ENCODE measurements at places on chromosomes 11 and 22. TPM values are rescaled to one million over a fixed set of nuclear protein-coding genes. Genes with fewer than 3 reads are reported as not detected.

The ADM2 gene
- 1.1 TPM for total RNA-seq

The SNX32 gene
- 0.08 TPM for total RNA-seq

The OR8G1 gene
- total RNA-seq, result not detected

The DEUP1 gene
- total RNA-seq, result not detected

The CCDC188 gene
- total RNA-seq, result not detected

The OVOL1 gene
- not detected for total RNA-seq

The CCDC89 gene
- 1.2 TPM for total RNA-seq

The ASCL2 gene
- total RNA-seq, result not detected

The TMEM45B gene
- not detected for total RNA-seq

The OR52I1 gene
- not detected for total RNA-seq

The GALNT18 gene
- 3.4 TPM for total RNA-seq

The CSNK2A3 gene
- 2.2 TPM for total RNA-seq

The GGTLC2 gene
- total RNA-seq, result not detected

The ARSA gene
- total RNA-seq, result 20.9 TPM

The PLAAT5 gene
- total RNA-seq, result not detected

The PRAME gene
- total RNA-seq, result 323 TPM

The GDPD4 gene
- total RNA-seq, result not detected

The DCHS1 gene
- total RNA-seq, result 0.19 TPM

The NXPE1 gene
- not detected for total RNA-seq

The SEZ6L gene
- not detected for total RNA-seq

The KRTAP5-10 gene
- total RNA-seq, result 0.53 TPM

The MUC2 gene
- not detected for total RNA-seq

The PRR14L gene
- total RNA-seq, result 16.1 TPM

The MUC5AC gene
- not detected for total RNA-seq

The TTC28 gene
- 5.8 TPM for total RNA-seq

The P2RY2 gene
- not detected for total RNA-seq

The SHANK3 gene
- total RNA-seq, result 2.1 TPM

The MS4A4E gene
- total RNA-seq, result not detected

The MFRP gene
- not detected for total RNA-seq

The APOBEC3H gene
- not detected for total RNA-seq

The GPHA2 gene
- not detected for total RNA-seq

The C22orf42 gene
- total RNA-seq, result not detected

The USP2 gene
- total RNA-seq, result 0.37 TPM

The CCDC116 gene
- not detected for total RNA-seq

The OR2AT4 gene
- not detected for total RNA-seq

The MFNG gene
- total RNA-seq, result 0.37 TPM

The CNTF gene
- total RNA-seq, result 1.2 TPM

The RAG2 gene
- total RNA-seq, result not detected

The FIBIN gene
- total RNA-seq, result not detected

The TEX54 gene
- total RNA-seq, result not detected

The OR8G5 gene
- total RNA-seq, result not detected

The MRGPRX4 gene
- total RNA-seq, result 0.29 TPM

The PKDREJ gene
- total RNA-seq, result not detected

The MRGPRX3 gene
- 0.21 TPM for total RNA-seq

The H19 gene
- 11.1 TPM for total RNA-seq

The RAB3IL1 gene
- 6.8 TPM for total RNA-seq

The GRIA4 gene
- not detected for total RNA-seq

The SERPING1 gene
- not detected for total RNA-seq

Measured in SK-MEL-5 (cell line).